ENCODE measurements at places on chromosomes 4 and X.
A peak's percentile ranks its signal among the peaks of the same experiment; 100 is the strongest.

GRCh38 chr4:73344106-73344505, 60.0 kb upstream of the ALB start:
- DNase-seq = no peak

DNA sequence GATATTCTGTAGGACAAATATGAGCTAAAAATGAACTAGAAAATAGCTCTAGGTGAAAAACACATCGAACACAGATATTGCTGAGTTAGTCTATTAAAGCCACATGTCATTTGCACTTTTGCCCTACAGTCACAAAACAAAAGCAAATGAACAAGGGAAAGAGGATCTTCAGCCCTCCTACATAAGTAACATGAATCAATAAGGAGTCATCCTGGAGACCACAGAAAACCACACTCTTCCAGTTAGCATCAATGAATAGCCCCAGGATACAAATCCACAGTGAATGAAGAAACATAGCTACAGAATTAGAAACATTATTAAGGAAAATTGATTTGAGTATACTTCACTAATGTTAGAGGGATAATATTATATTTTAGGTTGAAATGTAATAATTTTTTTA, 311.4 kb downstream of the MAPK10 start:
- no peak for DNase-seq

DNA sequence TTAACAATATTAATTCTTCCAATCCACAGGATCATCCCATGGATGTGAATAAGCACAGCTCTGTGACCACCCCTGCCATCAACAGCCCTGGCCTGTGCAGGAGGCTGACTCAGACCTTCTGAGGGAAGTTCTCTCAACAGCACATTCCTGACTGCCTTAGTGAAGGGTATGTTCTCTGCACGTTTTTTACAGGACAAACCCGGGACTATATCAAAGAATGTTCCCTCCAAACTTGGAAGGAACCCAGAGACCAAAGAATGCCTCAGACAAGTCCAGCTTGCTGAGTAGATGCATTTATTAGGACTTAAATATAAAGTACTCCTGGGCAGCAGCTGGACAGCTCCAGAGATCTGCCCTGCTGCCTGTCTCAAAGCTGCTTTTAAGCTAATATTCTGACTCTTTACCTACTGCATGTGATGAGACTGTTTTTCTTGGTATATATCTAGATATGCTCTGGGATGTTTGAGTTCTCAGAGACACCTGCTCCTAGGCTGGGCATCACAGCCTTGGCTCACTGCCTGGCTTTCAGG, 1127.8 kb upstream of the PRKX start:
- DNase-seq = no peak

- peak; percentile 47 for DNase-seq
Observed at GRCh38 chr4:26061248-26061986, 147.4 kb downstream of the SMIM20 start.

- peak; percentile 44 for DNase-seq
Observed at GRCh38 chrX:50815120-50815519, 1.1 kb upstream of the SHROOM4 start.

DNA sequence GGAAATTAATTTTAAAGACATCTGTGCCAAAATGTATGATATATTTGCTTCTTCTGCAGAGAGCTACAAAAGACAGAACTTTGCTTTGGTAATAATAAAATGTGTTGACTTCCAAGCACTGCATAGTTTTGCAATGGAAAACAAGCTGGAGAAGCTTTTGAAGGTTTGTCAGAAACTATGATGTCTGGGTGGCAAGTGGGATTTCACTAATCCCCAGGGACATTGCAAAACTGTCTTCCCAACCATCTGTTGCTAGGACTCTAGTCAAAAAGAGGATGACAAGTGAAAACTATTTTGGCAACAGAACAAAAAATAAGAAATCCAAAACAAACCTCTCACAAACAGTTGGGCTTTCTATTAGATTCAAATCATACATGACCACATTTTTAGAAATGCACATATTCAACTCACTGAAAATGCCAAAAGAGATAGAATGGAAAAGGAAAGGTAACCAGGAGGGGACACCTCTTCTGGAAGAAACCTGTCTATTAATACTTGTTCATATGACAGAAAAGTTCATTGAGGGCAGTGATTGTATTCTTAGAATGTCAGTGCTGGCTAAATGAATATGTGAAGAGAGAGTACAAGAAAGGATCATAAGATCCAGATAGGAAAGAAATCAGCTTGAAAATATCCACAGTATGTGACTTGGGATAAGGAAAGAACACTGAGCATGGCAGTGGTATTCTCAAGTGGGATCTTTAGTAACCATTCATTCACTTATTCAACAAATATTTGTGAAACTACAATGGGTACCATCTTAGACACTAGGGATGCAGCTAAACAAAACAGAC, 228.0 kb downstream of the RASL11B start:
- DNase-seq = no peak

DNA sequence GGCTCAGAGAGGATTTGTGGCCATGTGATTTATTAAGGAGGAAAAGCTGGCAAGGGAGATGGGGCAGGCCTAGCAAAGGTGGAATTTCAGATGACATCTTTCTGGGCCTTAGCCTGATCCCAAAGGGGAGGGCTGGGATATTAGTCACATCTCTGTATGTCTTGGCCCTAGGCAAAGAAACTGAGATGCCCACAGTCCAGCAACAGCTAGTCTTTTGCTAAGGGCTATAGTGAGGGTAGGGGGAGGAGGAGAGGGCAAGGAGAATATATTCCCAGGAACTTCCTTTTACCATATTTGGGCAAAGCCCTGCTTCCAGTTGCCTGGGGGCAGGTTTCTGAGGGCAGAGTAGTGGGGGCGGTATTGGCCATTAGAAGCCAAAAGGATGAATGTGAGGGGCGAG, 209.8 kb upstream of the NR3C2 start:
- DNase-seq = no peak

- DNase-seq = no peak
Observed at GRCh38 chr4:137768196-137768595, 235.9 kb upstream of the PCDH18 start.

DNA sequence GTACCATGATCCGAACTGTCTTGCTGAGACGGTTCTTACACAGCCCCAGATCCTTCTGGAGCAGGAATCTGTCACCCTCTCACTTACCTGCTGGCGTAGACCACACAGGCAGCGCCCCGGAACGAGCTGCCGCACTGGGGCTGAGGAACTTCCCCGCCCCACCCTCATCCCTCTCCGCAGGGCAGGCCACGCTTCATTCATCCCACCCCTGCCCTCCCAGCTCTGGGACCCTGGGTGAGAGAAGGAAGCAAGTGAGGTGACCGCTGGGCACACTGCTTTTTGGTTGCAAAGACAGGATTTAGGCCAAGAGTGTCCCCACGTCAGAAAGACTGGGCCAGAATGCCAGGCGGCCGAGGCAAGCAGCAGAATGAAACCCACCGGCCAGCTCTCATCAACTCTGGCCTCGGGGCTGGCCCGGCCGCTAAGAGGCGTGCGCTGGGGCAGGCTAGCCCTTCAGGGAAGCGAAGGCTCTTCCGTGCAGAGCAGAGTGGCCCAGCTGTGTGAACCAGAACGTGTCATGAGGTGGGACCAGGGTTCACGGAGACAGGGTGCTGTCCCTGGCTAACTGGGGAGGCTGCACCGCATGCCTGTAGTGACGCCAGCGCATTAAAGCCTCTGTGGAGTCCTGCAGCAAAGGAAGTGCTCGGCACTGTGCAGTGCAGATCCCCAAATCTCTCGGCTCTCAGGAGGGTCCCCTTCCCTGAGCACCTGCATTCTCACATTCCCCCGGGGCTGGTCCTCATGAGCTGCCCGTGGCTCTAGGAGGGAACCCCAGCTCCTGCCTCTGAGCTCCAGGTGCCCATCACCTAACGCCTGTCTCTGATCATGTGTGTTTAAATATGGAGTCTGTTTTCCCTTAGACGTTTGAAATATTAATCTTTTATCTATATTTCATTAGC, 6.4 kb downstream of the LRPAP1 start:
- no peak for DNase-seq

GRCh38 chrX:1754077-1754476, 139.2 kb downstream of the ASMT start:
- no peak for DNase-seq

DNA sequence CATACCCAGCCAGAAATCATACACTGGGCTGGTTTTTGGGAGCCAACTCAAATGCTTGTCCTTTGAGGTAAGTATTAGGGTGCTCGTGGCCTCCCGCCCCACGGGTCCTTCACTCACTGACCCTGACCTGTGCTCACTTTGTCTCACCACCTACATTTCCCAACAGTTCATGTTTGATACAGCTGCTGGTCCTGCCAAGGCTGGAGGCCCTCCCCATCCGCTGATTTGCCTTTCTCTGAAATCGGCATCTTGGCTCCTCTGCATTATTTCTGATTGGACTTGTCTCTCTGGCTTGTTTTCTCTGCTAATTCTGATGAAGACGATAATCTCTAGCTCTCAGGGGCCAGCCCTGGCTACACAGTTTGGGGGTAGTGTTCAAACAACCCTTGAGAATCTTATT, 70.2 kb downstream of the SORBS2 start:
- no peak for DNase-seq

DNA sequence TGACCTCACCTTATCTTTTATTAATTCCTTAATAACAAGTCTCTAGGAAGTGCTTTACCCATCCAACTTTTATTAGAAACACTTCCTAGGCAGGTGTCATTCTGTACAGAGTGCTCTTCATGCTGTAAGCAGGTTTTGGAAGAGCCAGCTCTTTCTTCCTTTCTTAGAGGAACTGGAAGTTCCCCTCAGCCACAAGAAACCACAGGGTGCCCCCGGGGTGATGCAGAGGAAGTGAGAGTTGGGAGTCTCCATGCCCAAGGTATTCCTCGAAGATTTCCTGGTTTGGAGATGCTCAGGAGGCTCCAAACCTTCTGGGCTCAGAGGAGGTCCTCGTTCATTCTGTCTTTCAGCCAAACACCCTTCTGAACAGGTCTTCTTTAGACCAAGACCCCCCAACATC, 83.8 kb downstream of the EGF start:
- no peak for DNase-seq

- DNase-seq = no peak
Observed at GRCh38 chr4:101155368-101155767, 192.0 kb downstream of the PPP3CA start.

DNA sequence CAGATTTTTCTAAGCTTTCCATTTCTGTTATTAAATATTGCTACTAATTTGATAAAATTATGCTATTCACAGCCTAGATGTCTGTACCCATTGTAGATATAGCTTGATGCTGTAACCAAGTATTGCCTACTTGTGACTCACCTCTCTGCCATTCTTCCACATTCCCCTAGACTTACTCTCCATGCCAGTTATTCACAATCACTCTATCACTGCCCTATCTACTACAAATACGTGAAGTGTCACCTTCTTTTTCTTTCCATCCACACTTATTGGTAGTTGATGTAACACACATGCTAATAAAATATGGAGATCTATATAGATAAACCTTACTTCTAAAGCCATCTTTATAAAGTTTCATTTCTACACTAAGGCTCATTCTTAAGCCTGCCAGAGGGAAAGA, 179.4 kb upstream of the PACRGL start:
- no peak for DNase-seq

GRCh38 chrX:108361316-108361715, 76.9 kb downstream of the COL4A6 start:
- DNase-seq = no peak

DNA sequence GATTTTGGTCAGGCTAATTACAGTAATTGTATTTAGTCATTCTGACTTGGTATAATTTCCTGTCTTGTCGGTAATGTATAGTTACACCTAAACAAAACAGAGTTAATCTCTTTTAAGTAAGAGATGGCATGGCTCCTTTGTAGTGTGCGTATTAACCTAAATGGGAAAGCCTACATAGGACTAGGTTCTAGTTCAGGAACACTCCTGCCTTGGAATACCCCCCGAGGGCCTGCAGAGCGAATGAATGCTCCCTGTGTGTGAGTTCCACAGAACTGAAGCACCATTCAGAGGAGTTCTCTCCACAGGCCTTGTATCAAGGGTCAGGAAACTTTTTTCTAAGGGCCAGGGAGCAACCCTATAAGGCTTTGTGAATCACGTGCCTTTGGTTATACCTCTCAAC, 44.9 kb upstream of the STIM2 start:
- DNase-seq = no peak

- no peak for DNase-seq
Observed at GRCh38 chr4:100022792-100023222, 72.7 kb upstream of the H2AZ1 start.

DNA sequence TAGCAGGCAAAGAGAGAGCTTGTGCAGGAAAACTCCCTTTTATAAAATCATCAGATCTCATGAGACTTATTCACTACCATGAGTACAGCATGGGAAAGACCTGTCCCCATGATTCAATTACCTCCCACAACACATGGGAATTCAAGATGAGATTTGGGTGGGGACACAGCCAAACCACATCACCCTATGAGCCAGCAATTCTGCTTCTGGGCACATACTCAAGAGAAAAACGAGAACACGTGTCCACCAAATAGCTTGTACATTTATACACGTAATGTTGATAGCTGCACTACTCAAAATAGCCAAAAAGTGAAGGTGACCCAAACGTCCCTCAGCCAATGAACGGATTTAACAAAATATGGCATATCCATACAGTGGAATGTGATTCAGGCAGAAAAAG, 94.5 kb upstream of the DHRSX start:
- no peak for DNase-seq

DNA sequence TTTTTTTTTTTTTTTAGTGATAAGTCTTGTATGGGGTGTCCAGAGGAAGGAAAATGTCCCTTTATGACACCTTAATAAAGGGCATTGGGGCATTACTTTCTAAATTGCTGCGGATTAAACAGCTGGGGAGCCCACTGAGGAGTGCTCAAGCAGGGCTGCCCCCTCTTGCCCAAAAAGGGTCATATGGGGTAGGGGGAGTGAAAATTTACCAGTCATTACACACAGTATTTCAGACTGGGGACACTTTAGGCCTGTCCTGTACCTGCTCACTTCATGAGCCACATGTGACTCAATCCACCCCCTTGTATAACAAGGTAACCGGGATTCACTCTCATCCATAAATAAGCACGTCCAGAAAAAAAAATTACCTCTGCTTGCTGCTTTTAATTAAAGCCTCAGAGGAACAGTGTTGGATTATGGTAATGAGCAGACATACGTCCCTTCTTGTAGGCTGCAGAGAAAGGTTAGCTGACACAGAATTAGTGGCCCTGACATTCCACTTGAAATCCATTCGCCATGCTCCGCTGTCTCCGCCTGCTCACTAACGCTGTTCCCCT, 1.8 kb downstream of the PRDM8 start:
- no peak for DNase-seq

- DNase-seq = no peak
Observed at GRCh38 chr4:177271091-177271490, 38.6 kb upstream of the NEIL3 start.

GRCh38 chr4:7812231-7812857, 127.3 kb downstream of the AFAP1 start:
- no peak for DNase-seq
